ENCODE measurements at places on chromosomes 5 and 9. TPM values are rescaled to one million over a fixed set of nuclear protein-coding genes. Genes with fewer than 3 reads are reported as not detected.

DNA sequence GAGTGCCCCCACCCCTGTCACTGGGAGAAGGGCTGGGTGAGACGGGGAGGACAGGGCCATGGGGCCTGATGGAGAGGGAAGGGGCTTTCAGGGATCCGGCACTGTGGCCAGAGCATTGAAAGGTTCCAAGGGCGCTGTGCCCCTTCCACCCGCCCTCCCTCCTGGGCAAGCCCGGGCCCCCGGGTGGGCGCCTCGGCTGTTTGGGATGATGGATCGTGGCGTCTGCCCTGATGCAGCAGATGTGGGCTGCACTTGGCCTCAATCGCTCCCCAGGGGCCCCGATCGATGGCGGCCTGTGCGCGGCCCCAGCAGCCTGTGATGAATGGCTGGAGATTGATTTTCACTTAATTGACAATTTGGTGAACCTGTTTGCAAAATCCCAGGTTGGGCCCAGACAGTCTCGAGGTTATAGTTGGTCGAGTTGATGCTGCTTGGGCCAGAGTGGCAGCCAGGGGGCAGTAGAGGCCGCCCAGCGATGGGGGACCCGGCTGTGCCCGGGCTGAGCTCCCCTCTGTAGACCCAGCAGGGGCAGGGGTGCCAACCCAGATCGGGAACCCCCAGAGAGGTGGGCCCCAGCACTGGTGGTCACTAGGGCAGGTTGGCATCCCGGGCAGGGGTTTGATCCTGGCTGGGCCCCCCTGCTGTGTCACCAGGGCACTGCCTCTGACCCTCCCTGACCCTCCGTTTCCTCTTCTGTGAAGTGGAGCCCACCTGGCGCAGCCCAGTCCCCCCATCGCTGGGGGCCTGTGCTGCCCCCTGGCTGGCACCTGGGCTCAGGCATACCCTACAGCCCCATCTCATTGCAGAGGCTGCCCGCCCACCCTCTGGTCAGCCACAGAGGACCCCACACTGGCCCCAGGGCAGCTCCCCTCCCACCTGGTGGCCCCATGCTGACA, 34.7 kb downstream of the LHX3 start:
- no peak overlapping the region for H3K4me3 ChIP-seq
- no peaks in the 10 kb centered on the region for H3K36me3 ChIP-seq
- peaks cover 4% of the 10 kb centered on the region for H3K27me3 ChIP-seq
- no peaks in the 10 kb centered on the region for H3K4me1 ChIP-seq
- no peak overlapping the region for H3K27ac ChIP-seq

Gene LSM11
- total RNA-seq: 6.1 TPM

DNA sequence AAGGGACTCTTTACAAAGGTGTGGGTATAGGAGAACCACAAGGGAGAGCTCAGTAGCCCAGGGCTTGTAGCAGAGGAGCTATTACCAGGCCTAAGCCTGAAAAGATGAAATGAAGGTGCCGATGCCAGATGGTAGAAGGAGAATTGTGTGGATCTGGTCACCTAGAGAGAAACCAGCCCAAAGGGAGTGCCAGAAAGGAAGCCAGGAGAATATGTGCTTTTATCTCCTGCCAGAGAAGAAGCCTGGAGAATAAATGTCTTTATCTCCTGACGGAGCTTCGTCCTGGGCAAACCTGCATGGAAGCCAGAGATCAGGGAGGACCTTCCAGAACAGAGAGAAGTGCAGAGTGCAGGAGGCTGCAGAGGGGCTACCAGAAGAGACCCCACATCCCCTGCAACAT, 142.6 kb downstream of the MED10 start:
- no peak for DNase-seq
- no peaks in the 10 kb centered on the region for H3K36me3 ChIP-seq
- H3K4me1 ChIP-seq: no peaks in the 10 kb centered on the region
- H3K27ac ChIP-seq: no peak overlapping the region

Gene CBY3
- total RNA-seq: not detected

- H3K36me3 ChIP-seq: no peaks in the 10 kb centered on the region
- H3K27ac ChIP-seq: no peak overlapping the region
- no peaks in the 10 kb centered on the region for H3K27me3 ChIP-seq
Observed at GRCh38 chr5:124960266-124960665, 213.8 kb upstream of the ZNF608 start.

Gene CNOT8
- 53.7 TPM for total RNA-seq

Gene PCSK5
- total RNA-seq: 4.8 TPM

DNA sequence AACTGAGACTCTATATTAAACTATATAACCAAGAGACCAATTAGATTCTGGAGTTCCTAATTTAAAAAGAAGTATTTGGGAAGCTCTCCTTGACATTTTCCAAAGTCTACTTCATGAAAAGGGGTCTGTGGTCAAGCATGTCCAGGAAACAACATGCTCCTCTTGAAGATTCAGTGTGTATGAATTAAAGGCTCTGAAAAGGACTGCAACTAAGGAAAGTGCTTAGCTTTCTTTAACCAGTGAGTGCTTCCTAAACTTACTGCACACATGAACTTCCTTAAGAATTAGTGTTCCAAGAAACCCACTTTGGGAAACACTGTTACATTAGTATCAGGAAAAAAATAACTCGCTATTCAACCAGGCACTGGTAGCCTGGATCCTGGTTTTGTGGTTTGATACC, 167.6 kb downstream of the MED27 start:
- no peaks in the 10 kb centered on the region for H3K27me3 ChIP-seq
- H3K4me3 ChIP-seq: no peak overlapping the region
- DNase-seq: no peak
- H3K36me3 ChIP-seq: no peaks in the 10 kb centered on the region
- no peaks in the 10 kb centered on the region for H3K4me1 ChIP-seq

Gene SOWAHA
- total RNA-seq: not detected
